ENCODE measurements at places on chromosomes 3 and 15. TPM values are rescaled to one million over a fixed set of nuclear protein-coding genes. Genes with fewer than 3 reads are reported as not detected.

- no peak overlapping the region for H3K4me3 ChIP-seq
- no peak overlapping the region for H3K27ac ChIP-seq
- no peaks in the 10 kb centered on the region for H3K4me1 ChIP-seq
- DNase-seq: no peak
- H3K27me3 ChIP-seq: no peaks in the 10 kb centered on the region
Measured at GRCh38 chr3:83003917-83004316, 1242.5 kb upstream of the GBE1 start.

GRCh38 chr3:24002129-24002528, 57.0 kb downstream of the NR1D2 start:
- H3K4me1 ChIP-seq: peaks cover 8% of the 10 kb centered on the region
- no peak overlapping the region for H3K4me3 ChIP-seq
- no peak for DNase-seq
- no peaks in the 10 kb centered on the region for H3K27me3 ChIP-seq
- H3K27ac ChIP-seq: no peak overlapping the region

- no peaks in the 10 kb centered on the region for H3K27me3 ChIP-seq
- peaks cover 36% of the 10 kb centered on the region for H3K4me1 ChIP-seq
- peaks cover 23% of the 10 kb centered on the region for H3K36me3 ChIP-seq
- peak; percentile 26 for DNase-seq
Measured at GRCh38 chr3:56753206-56753820, 48.4 kb downstream of the ARHGEF3 start.

GRCh38 chr3:78613421-78613879, 1154.3 kb downstream of the ROBO1 start:
- peaks cover 7% of the 10 kb centered on the region for H3K4me1 ChIP-seq
- no peaks in the 10 kb centered on the region for H3K27me3 ChIP-seq

DNA sequence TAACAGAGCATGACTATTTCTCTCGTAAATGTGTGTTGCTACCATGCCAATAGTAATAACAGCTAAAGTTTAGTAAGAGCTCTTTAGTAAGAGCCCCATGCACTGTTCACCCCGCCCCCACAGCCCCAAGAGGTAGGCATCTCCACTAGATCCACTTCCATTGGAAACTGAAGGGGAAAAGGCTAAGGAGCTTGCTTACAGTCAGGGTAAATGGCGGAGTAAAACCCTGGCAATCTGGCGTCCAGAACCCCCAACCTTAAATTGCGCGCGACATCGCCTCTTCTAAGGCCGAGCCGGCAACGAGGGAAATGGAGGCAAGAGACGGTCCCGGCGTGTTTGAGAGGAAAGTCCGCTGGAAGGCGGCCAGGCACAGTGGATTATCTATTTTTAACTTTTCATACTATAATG, 654 bp upstream of the C3orf38 start:
- peak overlapping the region; percentile 98 for H3K4me3 ChIP-seq
- peak; percentile 25 for DNase-seq
- H3K36me3 ChIP-seq: no peaks in the 10 kb centered on the region
- H3K27ac ChIP-seq: peak overlapping the region; percentile 97
- H3K27me3 ChIP-seq: peaks cover 2% of the 10 kb centered on the region

DNA sequence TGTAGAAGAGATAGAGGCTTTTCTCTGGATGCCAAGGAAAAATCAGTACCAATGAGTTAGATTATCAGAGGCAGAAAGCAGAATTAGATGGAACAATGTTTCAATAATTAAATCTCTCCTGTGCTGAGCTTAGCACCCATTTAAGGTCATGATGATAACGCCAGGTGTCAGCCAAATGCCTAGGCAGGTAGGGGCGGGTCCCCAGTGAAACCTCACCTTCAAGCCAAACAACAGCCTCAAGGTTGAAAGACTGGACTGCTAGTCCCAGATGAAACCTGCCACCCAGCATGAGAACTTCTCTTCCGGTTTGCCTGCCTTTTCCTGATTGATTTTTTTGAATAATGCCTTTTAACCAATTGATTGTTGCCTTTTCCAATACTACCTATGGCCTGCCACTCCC, 363.0 kb downstream of the PLOD2 start:
- peaks cover 6% of the 10 kb centered on the region for H3K27me3 ChIP-seq
- H3K4me3 ChIP-seq: no peak overlapping the region
- no peaks in the 10 kb centered on the region for H3K36me3 ChIP-seq
- no peak for DNase-seq
- no peak overlapping the region for H3K27ac ChIP-seq
- H3K4me1 ChIP-seq: no peaks in the 10 kb centered on the region

DNA sequence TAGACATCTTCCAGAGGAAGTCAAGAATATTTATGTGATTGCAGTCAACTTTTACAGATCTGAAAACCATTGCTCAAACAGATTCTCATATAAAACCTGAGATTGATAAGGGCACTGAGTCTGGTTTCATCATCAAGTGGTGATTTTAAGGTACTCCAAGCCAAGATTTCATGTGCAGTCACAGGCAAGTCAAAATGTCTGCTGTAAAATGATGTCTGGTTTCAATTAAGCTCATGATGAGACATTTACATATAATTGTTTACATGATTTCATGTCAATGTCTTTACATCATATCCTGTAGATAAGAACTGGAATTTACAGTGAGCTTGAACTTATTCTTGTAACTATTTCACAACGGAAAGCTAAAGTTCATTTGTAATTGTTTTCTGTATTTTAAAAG, 1215.5 kb downstream of the ROBO2 start:
- H3K4me3 ChIP-seq: no peak overlapping the region
- H3K4me1 ChIP-seq: peaks cover 76% of the 10 kb centered on the region
- H3K27ac ChIP-seq: peak overlapping the region; percentile 66
- H3K27me3 ChIP-seq: peaks cover 1% of the 10 kb centered on the region

DNA sequence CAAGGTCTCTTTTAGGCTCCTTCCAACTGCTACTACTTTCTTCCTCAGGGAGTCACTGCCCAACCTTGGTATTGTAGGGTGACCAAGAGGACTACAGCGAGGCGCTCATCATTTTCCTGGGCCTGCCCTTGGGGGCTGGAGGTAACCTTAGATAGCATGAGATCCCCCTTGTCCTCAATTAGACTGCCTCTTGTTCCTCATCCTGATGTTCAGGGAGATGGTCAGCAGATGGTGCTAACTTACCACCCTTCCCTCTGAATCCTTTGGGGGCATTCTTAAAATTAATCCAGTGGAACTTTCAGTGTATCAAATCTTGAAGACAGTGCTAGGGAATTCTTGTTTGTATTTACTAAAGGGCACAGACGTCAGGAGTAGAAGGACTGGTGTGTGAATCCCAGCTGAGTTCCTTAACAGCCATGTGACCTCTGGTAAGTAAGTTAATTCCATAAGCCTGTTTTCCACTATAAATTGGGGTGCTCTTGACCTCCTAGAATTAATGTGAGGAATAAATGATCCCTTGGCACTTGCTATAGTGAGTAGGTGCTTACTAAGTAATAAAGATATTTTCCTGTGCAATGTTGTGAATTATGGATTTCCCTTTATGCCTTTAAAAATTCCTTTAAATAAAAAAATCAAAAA, 4.1 kb upstream of the CLPX start:
- peak; percentile 42 for DNase-seq
- peaks cover 11% of the 10 kb centered on the region for H3K4me1 ChIP-seq
- H3K27me3 ChIP-seq: peaks cover 7% of the 10 kb centered on the region
- no peak overlapping the region for H3K4me3 ChIP-seq
- no peak overlapping the region for H3K27ac ChIP-seq

- no peak overlapping the region for H3K27ac ChIP-seq
- H3K27me3 ChIP-seq: no peaks in the 10 kb centered on the region
Measured at GRCh38 chr3:172696357-172696756, 14.5 kb downstream of the NCEH1 start.

GRCh38 chr15:34490417-34491193, 53.0 kb upstream of the GOLGA8A start:
- H3K27ac ChIP-seq: no peak overlapping the region
- H3K36me3 ChIP-seq: peaks cover 5% of the 10 kb centered on the region
- peaks cover 23% of the 10 kb centered on the region for H3K27me3 ChIP-seq
- no peak for DNase-seq
- no peak overlapping the region for H3K4me3 ChIP-seq

GRCh38 chr3:143360244-143360643, 240.7 kb downstream of the CHST2 start:
- no peaks in the 10 kb centered on the region for H3K4me1 ChIP-seq
- H3K27me3 ChIP-seq: peaks cover 5% of the 10 kb centered on the region
- H3K36me3 ChIP-seq: no peaks in the 10 kb centered on the region
- no peak overlapping the region for H3K4me3 ChIP-seq

DNA sequence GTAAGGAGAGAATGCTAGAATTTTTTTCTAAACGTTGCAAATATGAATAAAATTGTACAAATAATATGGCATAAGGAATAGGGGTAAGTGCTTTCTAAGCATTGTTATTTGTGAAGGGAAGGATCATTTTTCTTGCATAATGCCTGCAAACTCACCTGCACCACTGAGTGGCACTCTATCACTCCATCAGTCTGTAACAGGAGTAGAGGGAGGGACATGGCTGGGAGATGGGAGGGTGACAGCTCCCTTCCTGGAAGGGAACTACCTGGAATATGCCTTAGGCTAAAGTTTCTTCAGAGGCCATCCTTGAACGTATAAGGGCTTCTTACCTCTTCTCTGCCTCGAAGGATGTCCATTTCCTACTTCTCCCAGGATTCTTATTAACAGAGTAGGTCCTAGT, 3.0 kb downstream of the NAALADL2 start:
- H3K4me3 ChIP-seq: no peak overlapping the region
- DNase-seq: no peak
- no peaks in the 10 kb centered on the region for H3K36me3 ChIP-seq
- H3K27ac ChIP-seq: no peak overlapping the region
- H3K4me1 ChIP-seq: peaks cover 30% of the 10 kb centered on the region

- H3K4me1 ChIP-seq: no peaks in the 10 kb centered on the region
- no peak for DNase-seq
- no peaks in the 10 kb centered on the region for H3K36me3 ChIP-seq
- no peak overlapping the region for H3K4me3 ChIP-seq
Measured at GRCh38 chr3:47553407-47553806, 25.3 kb downstream of the CSPG5 start.

DNA sequence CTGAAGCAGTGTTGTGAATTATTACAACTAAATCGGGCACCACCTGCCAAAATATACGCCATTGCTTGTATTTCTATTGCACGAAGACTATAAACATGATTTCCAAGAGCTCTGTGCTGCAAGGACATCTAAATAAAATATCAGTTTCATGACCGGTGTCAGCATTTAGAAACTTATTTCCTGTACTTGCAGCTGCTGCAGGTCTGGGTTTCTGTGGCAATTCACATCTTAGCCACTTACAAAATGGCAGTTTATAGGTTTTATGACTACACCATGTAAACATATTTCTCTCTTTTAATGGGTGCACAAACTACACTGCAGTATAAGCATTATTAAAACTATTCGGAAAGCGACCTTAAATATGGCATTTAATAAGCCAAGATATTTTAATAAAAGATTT, 359.4 kb downstream of the VPS13C start:
- no peaks in the 10 kb centered on the region for H3K36me3 ChIP-seq
- DNase-seq: no peak
- H3K27ac ChIP-seq: no peak overlapping the region
- H3K27me3 ChIP-seq: no peaks in the 10 kb centered on the region
- no peak overlapping the region for H3K4me3 ChIP-seq
- H3K4me1 ChIP-seq: no peaks in the 10 kb centered on the region

GRCh38 chr15:75154461-75155062, 47.1 kb upstream of the C15orf39 start:
- no peak overlapping the region for H3K4me3 ChIP-seq
- no peak for DNase-seq
- peaks cover 22% of the 10 kb centered on the region for H3K4me1 ChIP-seq
- peaks cover 9% of the 10 kb centered on the region for H3K36me3 ChIP-seq
- no peak overlapping the region for H3K27ac ChIP-seq
- H3K27me3 ChIP-seq: peaks cover 10% of the 10 kb centered on the region

DNA sequence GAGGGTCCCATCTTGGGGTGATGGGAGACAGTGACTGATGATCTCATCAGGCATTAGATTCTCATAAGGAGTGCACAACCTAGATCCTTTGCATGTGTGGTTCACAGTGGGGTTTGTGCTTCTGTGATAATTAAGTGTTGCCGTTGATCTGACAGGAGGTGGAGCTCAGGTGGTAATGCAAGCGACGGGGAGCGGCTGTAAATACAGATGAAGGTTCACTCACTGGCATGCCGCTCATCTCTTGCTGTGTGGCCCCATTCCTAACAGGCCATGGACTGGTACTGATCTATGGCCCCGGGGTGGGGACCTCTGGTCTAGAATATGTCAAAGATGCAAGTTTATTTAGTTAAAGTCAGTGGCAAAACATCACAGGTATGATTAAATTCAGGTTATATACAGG, 8.7 kb downstream of the MEF2A start:
- H3K4me1 ChIP-seq: peaks cover 30% of the 10 kb centered on the region
- DNase-seq: no peak
- H3K4me3 ChIP-seq: no peak overlapping the region
- no peak overlapping the region for H3K27ac ChIP-seq
- H3K27me3 ChIP-seq: no peaks in the 10 kb centered on the region

DNA sequence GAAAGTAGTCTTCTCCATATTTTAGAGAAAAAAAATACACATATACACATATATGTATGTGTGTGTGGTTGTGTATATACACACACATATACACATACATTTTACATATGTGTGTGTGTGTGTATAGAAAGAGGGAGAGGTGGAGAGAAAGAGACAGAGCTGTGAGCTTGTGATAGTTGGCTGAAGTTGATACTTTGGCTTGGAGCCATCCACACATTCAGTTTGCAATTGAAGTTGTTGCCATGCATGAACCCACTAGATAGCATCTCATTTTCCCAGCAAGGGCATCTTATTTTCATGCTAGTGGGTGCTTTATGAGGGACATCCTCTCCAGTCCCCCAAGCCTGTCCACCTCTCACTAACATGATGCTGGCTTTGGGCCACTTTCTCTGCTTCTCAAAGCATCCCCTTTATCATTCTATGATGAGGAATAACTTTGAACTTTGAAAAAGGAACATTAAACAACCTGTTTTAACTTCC, 228.6 kb downstream of the ZNF621 start:
- DNase-seq: no peak
- H3K4me1 ChIP-seq: no peaks in the 10 kb centered on the region
- no peak overlapping the region for H3K27ac ChIP-seq

- H3K4me1 ChIP-seq: peaks cover 14% of the 10 kb centered on the region
- H3K4me3 ChIP-seq: no peak overlapping the region
- H3K36me3 ChIP-seq: no peaks in the 10 kb centered on the region
Measured at GRCh38 chr3:56764904-56765547, 36.7 kb downstream of the ARHGEF3 start.

Gene EFCAB12
- not detected for total RNA-seq

Gene SPATA12
- not detected for total RNA-seq

Gene MST1
- 5.0 TPM for total RNA-seq

Gene RAB6B
- 2.0 TPM for total RNA-seq

Gene ATP13A4
- not detected for total RNA-seq

Gene CHRNB4
- total RNA-seq: not detected

Gene SERPINI1
- 3.2 TPM for total RNA-seq

Gene PLA2G4B
- total RNA-seq: 2.9 TPM

Gene CX3CR1
- total RNA-seq: not detected

Data from HFFc6 (cell line).